ENCODE measurements at places on chromosomes 11 and 22.
A peak's percentile ranks its signal among the peaks of the same experiment; 100 is the strongest.

GRCh38 chr22:45316796-45317526 lies 7.2 kb downstream of the FAM118A start:
- DNase-seq: no peak

GRCh38 chr22:31344578-31345330 lies 1.4 kb downstream of the PATZ1 start:
- DNase-seq: no peak

DNA sequence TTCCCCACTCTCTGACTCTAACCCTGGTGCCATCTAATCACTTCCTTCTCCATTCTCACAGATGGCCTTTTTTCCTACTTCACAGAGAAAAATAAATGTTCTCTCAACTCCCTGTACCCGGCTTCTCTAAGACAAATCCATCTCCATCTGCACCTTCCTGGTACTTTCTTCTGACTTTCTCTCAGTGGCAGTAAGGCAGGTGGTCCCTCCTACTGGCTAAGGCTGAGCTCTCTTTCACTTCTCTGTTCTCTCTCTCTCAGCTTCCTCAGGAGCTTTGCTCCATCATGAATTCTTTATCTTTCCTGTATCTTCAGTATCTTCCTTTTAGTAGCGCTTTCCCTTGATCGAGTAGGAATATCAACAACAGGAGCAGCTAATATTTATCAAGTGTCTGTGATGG lies 421.6 kb downstream of the TMEM135 start:
- no peak for DNase-seq

- DNase-seq: no peak
Measured at GRCh38 chr11:44248109-44248508, 61.8 kb downstream of the ALX4 start.

- DNase-seq: no peak
Measured at GRCh38 chr11:120805960-120806555, 217.8 kb upstream of the TBCEL start.

GRCh38 chr11:78039391-78039918 lies 16.4 kb upstream of the KCTD14 start:
- DNase-seq: no peak

- no peak for DNase-seq
Measured at GRCh38 chr11:46160100-46160499, 38.8 kb upstream of the PHF21A start.

- DNase-seq: peak; percentile 22
Measured at GRCh38 chr11:18844753-18845367, 53.3 kb upstream of the PTPN5 start.

GRCh38 chr11:102119997-102120396 lies 9.8 kb downstream of the YAP1 start:
- DNase-seq: no peak

DNA sequence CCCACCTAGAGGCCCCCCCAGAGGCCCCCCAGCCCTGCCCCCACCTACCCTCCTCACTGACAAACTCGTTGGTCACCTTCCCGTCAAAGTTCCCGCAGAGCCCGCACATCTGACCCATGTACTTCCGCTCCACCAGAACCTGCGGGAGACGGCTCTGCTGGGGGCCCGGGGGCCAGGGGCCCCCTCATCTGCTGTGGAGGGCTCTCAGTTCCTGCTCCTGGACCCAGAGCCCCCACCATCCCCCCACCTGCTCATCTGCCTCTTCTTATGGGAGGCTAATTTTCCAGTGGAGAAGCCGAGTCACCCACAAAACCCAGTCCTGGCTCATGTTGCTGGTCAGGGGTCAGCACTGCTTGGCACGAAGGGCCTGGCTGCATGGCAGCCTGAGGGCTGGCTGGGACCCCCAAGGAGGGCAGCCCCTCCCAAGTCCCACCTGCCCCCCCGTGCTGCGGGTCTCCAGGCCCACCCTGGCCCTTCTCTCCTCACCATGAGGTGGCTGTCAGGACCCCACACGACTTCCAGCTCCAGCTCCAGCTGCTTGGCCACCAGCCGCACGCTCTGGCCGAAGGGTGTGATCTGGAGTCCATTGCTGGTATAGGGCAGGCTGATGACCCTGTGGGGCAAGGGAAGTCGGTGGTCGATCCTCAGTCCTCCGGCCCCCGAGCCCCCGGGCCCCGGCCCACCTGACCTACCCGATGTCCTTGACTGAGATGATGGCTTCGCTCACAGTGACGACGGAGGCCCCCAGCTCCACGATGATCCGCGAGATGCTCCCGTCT lies 5.2 kb downstream of the MUC6 start:
- no peak for DNase-seq

- peak; percentile 3 for DNase-seq
Measured at GRCh38 chr11:78244546-78245255, 56.0 kb downstream of the USP35 start.

DNA sequence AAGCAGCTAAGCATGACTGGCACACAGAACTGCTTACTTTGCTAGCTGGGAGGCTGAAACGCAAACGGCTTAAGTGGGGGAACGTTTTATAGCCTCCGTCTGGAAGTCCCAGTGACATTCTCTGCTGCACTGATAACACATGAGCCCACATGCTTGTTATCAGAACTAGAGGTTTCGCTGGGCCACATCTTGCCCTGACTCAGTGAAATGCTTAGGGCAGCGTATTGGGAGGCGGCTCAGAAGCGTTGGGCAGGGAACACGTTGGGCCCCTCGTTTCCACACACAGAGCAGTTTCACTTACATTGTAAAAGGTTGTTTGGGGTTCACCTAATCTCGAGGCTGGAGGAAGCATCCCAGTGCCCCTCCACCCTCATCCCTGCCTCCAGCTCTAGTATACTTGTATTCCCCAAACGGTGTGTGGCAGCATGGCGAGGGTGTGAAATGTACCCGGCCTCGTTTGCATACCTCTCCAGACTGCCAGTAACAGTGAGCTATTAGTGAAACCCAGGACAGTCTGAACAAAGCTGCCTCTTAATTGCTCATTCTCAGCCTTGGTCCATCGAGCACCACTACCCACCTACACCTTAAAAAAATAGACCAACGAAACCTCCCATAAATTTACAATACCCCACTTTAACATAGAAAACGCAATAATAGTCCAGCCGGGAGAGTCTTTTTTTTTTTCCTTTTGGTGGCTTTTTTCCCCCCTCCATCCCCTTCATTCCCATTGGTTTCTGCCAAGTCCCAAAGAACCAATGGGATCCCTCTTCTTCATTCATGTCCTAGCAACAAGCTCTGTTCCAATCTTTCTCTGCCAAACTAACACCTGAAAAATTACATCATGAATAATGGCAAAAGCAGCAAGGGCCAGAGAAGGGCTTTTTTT lies 218.8 kb upstream of the SORL1-AS1 start:
- no peak for DNase-seq

DNA sequence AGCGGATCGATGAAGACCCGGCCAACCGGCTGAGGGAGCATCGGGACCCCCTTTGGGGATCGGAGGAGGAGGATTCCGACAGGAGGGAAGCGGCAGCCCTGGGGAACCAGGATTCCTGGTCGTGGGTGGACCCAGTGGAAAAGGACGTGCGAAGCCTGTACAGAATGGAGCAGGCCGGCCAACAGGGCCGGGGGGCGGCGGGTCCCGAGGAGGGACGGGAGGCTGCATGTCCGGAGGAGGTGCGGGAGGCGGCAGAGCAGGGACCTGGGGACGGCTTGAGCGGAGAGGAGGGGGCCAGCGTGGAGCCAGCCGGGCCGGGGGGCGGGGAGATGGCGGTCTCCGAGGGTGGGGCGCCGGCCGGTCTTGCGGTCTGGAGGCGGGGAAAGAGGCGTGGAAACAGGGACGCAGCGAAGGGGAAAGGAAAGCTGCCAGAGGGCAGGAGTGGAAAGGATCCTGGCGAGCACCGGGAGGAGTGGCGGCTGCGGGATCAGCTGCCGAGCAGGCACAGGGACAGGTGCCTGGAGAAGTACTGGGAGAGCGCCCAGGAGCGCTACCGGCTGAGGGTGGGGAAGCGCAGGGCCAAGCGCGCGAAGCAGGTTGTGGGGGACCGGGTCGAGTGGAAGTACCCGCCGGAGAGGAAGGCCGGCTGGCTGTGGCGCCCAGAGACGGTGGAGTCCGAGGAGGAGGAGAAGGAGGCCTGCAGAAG lies at the start of gene ANO5:
ANO5 (plus strand) TSS at position 444 of the 706 bp plus-strand sequence. CDS start 408 bp downstream, outside the sequence.
- peak; percentile 42 for DNase-seq

- DNase-seq: no peak
Measured at GRCh38 chr11:110752890-110753289, 40.7 kb upstream of the ARHGAP20 start.

GRCh38 chr11:72026090-72026489 lies 27.4 kb downstream of the IL18BP start:
- no peak for DNase-seq

DNA sequence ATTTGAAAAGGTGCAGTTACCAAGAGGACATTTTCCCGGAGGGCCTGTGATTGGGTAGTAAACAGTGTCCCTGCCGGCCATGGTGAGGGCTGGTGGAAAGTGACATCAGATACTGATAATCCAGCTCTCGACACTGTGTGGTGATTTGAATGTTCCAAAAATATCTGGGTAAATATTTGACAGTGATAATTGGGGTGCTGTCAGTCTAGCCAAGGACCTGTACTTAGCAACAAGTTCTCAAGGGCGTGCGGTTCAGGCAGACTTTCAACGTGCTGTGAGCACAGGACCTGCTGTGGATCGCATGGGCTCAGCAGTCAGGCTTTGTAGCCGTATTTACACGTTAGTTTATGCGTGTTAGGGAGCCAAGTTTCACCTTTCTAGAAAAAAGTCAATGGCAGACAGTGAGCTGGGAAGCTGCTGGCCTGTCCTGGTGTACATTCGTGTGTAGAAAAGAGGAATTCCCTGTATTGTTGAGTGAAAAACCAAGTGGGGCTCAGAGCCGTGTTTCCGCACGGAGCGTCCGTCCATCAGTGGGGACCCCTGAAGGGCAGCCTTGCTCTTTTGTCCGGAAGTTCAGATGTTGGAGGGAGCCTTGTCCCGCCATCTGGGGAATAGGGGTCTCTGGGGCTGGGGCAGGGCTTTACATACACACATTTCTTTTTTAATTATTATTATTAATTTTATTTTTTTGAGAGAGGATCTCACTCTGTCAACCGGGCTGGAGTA lies 11.3 kb downstream of the TRMU start:
- no peak for DNase-seq

DNA sequence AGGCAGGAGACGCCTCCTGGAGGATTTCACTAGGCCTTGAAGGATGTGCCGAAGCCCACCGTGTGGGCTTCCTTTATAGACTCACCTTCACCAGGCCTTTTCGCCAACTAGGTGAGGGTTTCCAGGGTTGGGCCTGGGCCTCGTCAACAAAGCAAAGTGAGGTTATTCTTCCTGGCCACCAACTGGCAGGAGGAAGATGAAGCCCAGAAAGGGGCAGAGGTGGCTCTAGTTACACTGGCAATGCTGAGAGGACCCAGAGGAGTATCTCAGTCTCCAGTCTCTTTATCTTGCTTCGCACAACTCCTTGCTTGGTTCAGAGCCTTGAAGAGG lies 404 bp upstream of the RELT start:
- no peak for DNase-seq

- DNase-seq: no peak
Measured at GRCh38 chr11:28877340-28877739, 769.2 kb downstream of the METTL15 start.

- DNase-seq: no peak
Measured at GRCh38 chr22:41288245-41288946, 2.4 kb upstream of the RANGAP1 start.

DNA sequence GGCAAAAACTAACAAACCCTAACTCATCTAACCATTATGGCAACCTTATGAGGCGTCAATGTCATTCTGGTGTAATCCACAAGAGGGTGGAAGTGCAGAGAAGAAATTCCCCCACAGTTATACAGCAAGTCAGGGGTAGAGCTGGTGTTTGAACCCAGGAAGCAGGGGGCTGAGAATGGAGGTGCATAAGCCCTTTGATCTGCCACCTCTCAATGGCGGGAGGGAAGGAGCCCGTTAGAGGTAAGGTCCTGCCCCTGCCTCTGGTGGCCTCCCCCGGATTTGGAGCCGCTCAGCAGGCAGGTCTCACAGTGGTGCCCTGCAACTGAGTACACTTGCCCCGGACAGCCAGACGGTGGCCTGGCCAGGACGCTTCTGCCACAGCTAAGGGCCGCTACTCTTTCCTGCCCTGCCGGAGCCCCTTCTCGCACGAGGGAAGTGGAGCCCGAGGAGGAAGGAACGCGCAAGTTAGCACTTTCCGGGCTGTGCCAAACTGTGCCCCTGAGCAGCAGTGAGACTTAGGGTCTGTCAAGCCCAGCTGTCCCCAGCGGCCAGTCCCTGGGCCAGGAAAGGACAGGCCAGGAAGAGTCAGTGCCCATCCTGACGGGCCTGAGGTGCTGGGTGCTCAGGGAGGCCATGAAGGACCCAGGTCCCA lies 1.1 kb downstream of the FXYD2 start:
- peak; percentile 56 for DNase-seq

DNA sequence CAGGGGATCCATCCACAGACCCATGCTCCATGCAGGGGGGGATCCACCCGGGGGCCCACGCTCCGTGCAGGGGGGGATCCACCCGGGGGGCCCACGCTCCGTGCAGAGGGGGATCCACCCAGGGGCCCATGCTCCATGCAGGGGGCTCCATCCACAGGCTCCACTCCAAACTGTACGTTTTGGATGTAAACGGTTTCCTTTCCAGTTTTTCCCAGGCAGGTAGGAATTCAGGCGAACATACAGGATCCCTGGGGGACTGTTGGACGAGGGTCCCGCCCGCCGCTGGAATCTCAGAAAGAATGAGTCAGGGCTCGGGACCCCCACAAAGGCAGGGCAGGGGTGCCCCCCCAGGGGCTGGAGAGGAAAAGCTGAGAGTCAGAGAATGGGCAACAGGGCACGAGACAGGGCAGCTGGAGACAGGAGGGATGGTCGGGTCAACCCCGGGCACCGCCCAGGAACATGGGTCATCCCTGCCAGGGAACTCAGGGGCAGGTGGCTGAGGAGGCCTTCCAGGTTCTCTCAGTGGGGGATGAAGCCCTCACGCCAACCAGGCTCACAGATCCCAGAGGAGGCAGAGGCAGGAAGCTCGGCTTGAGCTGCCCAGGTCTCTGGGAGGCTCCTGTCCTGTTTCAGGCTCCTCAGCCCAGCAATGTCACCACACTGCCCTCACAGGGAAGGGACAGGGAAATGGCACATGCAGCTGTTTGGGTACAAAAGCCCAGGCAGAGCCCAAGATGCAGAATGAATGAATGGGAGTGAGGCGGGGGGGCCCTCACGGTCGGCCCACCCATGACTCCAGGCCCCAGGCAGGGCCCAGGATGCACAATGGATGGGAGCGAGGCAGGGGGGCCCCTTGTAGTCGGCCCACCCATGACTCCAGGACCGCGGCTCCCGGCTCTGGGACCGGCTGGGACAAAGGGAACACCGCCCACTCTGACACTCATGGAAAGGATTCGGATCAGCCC lies 200.2 kb downstream of the BRD1 start:
- DNase-seq: no peak

DNA sequence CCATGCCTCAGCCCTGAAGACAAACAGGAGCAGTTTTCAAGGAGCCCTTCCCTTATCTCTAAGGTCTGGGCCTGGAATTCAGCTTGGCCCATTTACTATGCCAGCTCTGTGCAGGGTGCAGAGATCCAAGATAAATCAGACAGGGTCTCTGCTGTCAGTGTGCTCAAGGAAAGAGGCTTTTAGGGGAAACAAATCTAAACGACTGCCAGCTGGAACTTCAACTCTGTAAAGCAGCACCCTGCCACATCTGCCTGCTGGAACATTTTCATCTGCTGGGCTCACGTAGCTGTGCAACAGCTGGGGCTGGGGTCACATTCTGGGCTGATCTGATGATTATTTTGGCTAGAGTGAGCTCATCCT lies 19.8 kb upstream of the EHF start:
- DNase-seq: no peak

GRCh38 chr22:45008186-45008681 lies 1.6 kb downstream of the PHF21B start:
- DNase-seq: no peak

- DNase-seq: no peak
Measured at GRCh38 chr11:119337581-119338317, 2.9 kb downstream of the C1QTNF5 start.
